ENCODE measurements at places on chromosomes 7 and 10. TPM values are rescaled to one million over a fixed set of nuclear protein-coding genes. Genes with fewer than 3 reads are reported as not detected.

Gene SPDYE16
- total RNA-seq = not detected

DNA sequence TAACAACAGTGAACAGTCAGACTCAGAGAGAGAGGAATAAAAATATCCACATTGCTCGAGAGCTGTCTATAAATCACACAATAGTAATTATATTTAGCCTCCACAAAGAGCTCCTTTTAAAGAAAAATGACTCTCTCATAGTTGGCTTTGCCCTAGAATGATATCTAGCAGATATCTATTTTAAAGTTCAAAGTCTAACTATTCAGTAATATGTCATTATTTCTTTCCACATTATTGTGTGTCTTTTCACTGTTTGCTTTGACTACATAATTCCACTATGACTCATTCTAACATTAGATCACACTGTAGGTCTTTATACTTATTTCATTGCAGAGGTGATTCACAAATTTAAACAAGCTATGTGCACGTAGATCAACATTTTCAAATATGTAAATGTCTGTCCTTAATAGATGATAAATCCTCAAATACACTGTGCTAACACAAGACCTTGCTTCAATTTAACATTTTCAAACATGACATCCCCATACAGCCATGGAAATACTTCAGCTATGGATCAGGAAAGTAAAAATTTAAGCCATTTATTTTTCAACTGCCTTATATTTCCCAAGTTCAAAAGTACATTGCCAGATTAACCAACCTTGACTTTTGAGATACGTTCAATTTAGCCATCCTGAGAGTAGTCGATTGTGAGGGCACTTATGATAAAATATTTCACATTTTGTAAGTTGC, 99.9 kb upstream of the AKR1E2 start:
- DNase-seq = no peak
- no peak overlapping the region for H3K4me3 ChIP-seq
- no peaks in the 10 kb centered on the region for H3K36me3 ChIP-seq

Gene ZNF853
- 21.6 TPM for total RNA-seq

Gene ANKRD2
- 1,024 TPM for total RNA-seq

GRCh38 chr10:46236941-46237681, 49.7 kb upstream of the ANTXRL start:
- no peak overlapping the region for H3K4me3 ChIP-seq
- H3K36me3 ChIP-seq = no peaks in the 10 kb centered on the region
- no peaks in the 10 kb centered on the region for H3K27me3 ChIP-seq
- H3K27ac ChIP-seq = no peak overlapping the region

GRCh38 chr10:103616705-103617601, 123.4 kb downstream of the NEURL1 start:
- H3K36me3 ChIP-seq = no peaks in the 10 kb centered on the region
- H3K27me3 ChIP-seq = no peaks in the 10 kb centered on the region
- peaks cover 87% of the 10 kb centered on the region for H3K4me1 ChIP-seq
- peak overlapping the region; percentile 71 for H3K27ac ChIP-seq
- H3K4me3 ChIP-seq = no peak overlapping the region
- DNase-seq = peak; percentile 88

- H3K27ac ChIP-seq = no peak overlapping the region
- no peak overlapping the region for H3K4me3 ChIP-seq
- H3K27me3 ChIP-seq = peaks cover 9% of the 10 kb centered on the region
These were observed 90.0 kb downstream of the PTPRN2 start for GRCh38 chr7:158497627-158498026.

- H3K27me3 ChIP-seq = no peaks in the 10 kb centered on the region
- no peaks in the 10 kb centered on the region for H3K36me3 ChIP-seq
- H3K27ac ChIP-seq = no peak overlapping the region
- H3K4me1 ChIP-seq = no peaks in the 10 kb centered on the region
These were observed 33.0 kb downstream of the UCMA start for GRCh38 chr10:13201132-13201531.

DNA sequence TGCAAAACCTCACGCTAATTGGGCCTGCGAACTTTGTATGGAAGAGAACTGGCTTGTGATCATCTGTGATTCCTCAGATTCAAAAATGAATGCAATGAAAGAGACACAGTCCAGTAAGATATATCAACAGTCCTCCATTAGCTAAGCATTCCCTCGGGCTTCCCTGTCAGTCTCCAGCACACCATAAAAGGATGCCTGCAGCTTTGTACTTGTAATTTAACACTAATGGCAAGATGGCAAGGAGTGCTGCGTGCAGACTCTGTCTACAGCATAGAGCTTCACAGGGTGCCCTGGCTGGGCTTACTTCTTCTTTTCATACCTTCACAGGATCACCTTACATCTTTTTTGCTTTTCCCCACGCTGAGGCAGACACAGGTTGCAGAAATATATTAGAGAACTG, 200.0 kb downstream of the GFRA1 start:
- no peak for DNase-seq
- no peak overlapping the region for H3K4me3 ChIP-seq
- H3K27ac ChIP-seq = no peak overlapping the region
- H3K27me3 ChIP-seq = no peaks in the 10 kb centered on the region

- H3K4me1 ChIP-seq = peaks cover 39% of the 10 kb centered on the region
- H3K27ac ChIP-seq = no peak overlapping the region
- no peaks in the 10 kb centered on the region for H3K36me3 ChIP-seq
- H3K4me3 ChIP-seq = no peak overlapping the region
- no peak for DNase-seq
These were observed 7.1 kb upstream of the HOXA2 start for GRCh38 chr7:27109466-27110185.

Gene OGDHL
- total RNA-seq = 0.13 TPM

- H3K36me3 ChIP-seq = peaks cover 30% of the 10 kb centered on the region
- no peak for DNase-seq
- H3K4me3 ChIP-seq = no peak overlapping the region
- H3K27ac ChIP-seq = peak overlapping the region; percentile 55
These were observed 26.3 kb downstream of the DENND11 start for GRCh38 chr7:141675436-141676215.

Gene NACAD
- total RNA-seq = 1.5 TPM

GRCh38 chr10:121216721-121217181, 365.6 kb downstream of the WDR11 start:
- no peak overlapping the region for H3K4me3 ChIP-seq
- H3K27me3 ChIP-seq = no peaks in the 10 kb centered on the region
- DNase-seq = peak; percentile 12

- H3K27me3 ChIP-seq = no peaks in the 10 kb centered on the region
- no peak overlapping the region for H3K4me3 ChIP-seq
- H3K27ac ChIP-seq = peak overlapping the region; percentile 29
- no peaks in the 10 kb centered on the region for H3K36me3 ChIP-seq
- DNase-seq = no peak
These were observed 33.7 kb downstream of the NRBF2 start for GRCh38 chr10:63166742-63167258.

- no peak overlapping the region for H3K27ac ChIP-seq
- no peaks in the 10 kb centered on the region for H3K27me3 ChIP-seq
- no peak overlapping the region for H3K4me3 ChIP-seq
These were observed 85.7 kb downstream of the GRB10 start for GRCh38 chr7:50696810-50697582.

DNA sequence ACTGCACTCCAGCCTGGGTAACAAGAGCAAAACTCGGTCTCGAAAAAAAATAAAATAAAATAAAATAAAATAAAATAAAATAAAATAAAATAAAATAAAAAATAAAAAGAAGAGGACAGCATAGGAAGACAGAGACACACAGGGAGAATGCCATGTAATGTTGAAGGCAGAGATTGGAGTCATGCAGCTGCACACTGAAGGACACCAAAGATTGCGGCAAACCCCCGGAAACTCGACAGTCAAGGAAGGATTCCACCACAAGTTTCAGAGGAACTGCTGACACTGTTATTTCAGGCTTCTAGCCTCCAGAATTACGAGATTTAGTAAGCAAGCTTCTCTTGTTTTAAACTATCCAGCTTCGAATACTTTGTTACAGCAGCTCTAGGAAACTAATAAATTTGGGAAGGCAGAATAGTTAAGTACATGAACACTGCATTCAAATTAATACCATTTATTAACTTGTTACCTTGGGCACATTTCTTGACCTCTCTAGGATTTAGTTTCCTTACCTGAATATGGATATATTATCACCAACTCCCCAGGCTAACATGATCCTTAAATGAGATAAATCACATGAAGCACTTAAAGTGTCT, 9.5 kb downstream of the CPED1 start:
- H3K36me3 ChIP-seq = no peaks in the 10 kb centered on the region
- peaks cover 88% of the 10 kb centered on the region for H3K4me1 ChIP-seq
- DNase-seq = no peak
- no peaks in the 10 kb centered on the region for H3K27me3 ChIP-seq
- H3K27ac ChIP-seq = peak overlapping the region; percentile 97
- no peak overlapping the region for H3K4me3 ChIP-seq

DNA sequence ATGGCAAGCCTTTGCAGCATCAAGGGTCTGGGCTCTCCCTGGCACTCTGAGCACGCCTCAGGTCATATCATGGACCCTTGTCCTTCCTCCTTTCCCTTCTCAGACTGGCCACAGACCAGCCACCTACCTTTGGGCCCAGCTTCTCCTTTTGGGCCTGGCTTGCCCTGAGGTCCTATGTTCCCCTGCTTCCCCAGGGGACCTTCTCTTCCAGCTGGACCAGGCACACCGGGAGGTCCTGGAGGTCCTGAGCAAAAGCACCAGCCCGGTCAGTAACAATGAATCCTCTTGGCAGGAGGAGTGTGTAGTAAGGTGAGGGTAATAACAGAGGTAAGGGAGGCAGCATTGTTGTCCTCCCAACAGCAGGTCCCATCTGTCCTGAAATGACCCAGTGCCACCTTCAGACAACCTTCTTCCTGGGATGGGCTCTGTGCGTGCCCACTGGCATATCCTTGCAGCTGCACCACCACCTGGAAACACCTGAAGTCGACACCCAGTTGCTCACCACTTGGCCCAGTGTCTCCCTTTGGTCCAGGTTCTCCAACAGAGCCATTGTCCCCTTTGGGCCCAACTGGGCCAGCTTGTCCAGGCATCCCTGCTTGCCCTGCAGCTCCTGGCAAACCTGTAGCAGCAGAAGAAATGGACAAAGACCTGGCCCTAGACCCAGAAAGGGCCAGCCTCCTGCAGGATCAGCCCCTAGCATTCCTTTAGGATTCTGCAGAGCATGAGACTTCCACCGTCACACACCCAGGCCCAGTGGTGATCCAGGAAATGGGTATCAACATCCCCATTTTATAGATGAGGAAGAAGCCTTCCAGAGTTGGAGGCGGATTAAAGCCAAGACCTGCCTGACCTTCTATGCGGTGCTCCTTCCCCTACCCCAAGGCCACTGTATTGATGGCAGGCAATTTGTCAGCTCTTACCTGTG, 6.4 kb downstream of the SFTPD start:
- no peaks in the 10 kb centered on the region for H3K4me1 ChIP-seq
- no peaks in the 10 kb centered on the region for H3K27me3 ChIP-seq
- no peak overlapping the region for H3K27ac ChIP-seq
- no peaks in the 10 kb centered on the region for H3K36me3 ChIP-seq

Gene ZSCAN25
- total RNA-seq = 6.9 TPM

Gene CALCR
- 0.39 TPM for total RNA-seq

Gene ACTL6B
- total RNA-seq = not detected

Gene POU6F2
- total RNA-seq = not detected

- H3K4me1 ChIP-seq = no peaks in the 10 kb centered on the region
- DNase-seq = no peak
- no peaks in the 10 kb centered on the region for H3K36me3 ChIP-seq
- no peaks in the 10 kb centered on the region for H3K27me3 ChIP-seq
- H3K4me3 ChIP-seq = no peak within 1 kb of the TSS
These were observed at the start of gene SSC4D for GRCh38 chr7:76409537-76409936. SSC4D (minus strand) TSS chr7:76409697; CDS start chr7:76404439, 5,258 bp downstream.

Gene ITIH5
- total RNA-seq = 14.0 TPM

Gene NFE2L3
- total RNA-seq = 2.0 TPM

DNA sequence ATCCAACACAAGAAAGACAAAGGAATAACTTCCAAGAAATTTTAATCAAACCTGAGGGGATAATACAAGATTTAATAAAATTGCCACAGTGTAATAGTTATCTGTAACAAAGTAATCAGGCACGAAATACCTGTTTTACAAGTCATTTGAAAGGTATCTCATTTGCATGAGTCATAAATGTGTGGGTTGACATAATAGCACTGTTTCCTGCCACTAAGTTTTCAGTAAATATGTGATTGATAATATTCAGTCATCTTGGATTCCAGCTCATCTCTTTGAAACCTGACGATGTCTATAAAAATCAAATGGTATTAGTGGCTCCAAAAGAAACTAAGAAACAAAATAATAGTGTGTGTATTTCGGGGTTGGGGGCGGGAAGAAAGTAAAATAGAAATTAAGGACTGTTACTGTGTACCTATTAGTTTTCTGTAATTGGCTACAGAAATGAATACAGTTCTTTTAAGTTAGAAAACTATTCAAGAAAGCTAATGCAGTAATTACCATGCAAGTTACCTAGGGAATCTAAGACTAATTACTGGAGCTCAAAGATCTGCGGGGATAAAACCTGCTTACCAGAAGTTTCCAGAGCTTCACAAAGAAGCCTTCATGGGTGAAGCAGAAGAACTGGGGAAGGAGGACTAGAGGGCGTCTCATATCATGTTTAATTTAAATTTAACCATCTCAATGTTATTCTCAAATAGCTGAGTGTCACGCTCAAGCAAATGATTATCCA, 100.7 kb downstream of the ST8SIA6 start:
- no peaks in the 10 kb centered on the region for H3K36me3 ChIP-seq
- H3K4me1 ChIP-seq = no peaks in the 10 kb centered on the region
- H3K4me3 ChIP-seq = no peak overlapping the region
- H3K27ac ChIP-seq = no peak overlapping the region
- H3K27me3 ChIP-seq = no peaks in the 10 kb centered on the region
- DNase-seq = no peak

Measured in gastrocnemius medialis (tissue), 4 donors.